ENCODE measurements at places on chromosomes 3 and 15.
A peak's percentile ranks its signal among the peaks of the same experiment; 100 is the strongest.

- no peak for DNase-seq
Measured at GRCh38 chr3:48407542-48408099, 22.3 kb downstream of the PLXNB1 start.

- no peak for DNase-seq
Measured at GRCh38 chr3:50353245-50354004, 2.8 kb downstream of the CYB561D2 start.

- no peak for DNase-seq
Measured at GRCh38 chr3:46284981-46285683, 42.9 kb downstream of the CCR3 start.

DNA sequence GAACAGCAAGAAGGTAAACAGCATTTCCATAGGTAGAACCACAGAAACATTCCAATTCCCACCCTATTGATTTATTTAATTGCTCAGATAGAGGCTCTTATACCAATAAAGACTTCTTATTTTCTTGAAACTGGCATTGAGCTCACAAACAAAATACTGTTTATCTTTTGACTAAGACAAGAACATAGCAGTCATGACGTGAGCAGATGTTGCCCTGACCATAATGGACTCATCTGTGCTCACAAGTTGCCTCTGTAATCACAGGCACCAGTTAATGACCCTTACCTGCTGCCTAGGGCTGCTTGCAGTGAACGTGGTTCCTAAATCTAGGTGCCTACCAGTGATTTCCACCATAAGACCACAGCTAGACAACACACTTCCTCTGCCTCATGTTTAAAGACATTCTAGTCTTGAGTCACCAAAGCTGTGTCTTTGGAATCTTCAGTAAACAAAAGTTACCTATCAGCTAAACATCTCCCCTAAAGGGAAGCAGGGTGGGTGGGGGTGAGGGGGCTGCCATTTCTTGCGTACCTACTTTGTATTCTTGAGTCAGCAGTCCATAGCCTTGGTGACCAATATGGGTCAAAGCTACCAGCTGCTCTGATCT lies 2.1 kb downstream of the FYCO1 start:
- no peak for DNase-seq

DNA sequence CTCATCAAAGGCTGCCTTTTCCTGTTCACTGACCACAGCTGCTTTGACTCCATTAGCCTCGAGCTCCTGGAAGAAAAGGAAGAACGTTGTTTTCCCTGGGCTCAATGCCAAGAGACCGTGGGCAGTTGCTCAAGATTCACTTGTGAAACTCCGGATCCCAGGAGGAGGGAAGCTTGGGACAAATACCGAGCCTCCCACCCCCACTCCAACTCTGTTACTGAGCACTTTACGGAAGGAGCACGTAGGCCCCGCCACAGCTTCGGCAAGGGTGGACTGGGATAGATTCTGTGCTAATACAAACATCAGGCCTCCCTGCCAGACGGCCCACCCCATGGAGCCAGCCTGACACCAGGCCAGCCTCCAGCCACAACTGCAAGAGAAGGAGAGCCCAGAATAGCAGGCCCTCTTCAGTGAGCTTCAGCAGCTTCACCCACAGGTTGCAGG lies 10.8 kb upstream of the FANCD2 start:
- no peak for DNase-seq

DNA sequence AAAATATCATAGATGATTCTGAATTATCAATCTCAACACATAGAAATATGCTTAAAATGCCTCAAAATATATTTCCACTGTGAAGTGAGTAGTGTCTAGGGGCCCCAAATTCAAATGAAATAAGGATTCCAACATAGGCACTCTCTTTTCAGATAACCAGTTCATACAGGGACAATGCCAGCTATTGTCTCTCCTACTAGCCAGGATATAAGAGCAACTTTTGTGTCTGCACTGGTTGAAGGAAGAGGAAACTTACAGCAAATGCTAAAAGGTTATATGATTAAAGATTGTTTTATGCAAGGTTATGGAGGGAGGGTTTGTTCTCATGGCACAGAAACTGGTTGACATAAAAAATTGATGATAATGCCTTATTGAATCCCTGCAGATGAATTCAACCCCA lies 579.4 kb upstream of the ALCAM start:
- no peak for DNase-seq

DNA sequence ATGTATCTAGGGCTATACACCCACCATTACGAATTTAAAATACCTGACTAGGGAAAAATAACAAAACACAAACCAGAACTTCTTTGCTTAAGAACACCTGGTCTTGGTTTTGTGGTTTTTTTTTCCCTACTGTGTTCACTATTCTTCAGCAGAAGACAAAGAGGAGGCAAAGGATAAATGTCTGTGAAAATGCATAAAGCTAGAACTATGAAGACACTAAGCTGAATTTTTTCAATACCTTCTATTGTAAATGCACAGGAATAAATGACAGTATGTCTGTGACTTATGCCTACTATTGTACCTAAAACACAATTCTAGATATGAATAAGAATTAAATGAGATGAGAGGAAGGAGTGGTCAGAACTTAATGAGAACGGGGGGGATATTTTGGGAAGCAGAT lies 86.9 kb downstream of the TBL1XR1 start:
- no peak for DNase-seq

GRCh38 chr3:161284989-161285388 lies 63.9 kb downstream of the NMD3 start:
- no peak for DNase-seq

DNA sequence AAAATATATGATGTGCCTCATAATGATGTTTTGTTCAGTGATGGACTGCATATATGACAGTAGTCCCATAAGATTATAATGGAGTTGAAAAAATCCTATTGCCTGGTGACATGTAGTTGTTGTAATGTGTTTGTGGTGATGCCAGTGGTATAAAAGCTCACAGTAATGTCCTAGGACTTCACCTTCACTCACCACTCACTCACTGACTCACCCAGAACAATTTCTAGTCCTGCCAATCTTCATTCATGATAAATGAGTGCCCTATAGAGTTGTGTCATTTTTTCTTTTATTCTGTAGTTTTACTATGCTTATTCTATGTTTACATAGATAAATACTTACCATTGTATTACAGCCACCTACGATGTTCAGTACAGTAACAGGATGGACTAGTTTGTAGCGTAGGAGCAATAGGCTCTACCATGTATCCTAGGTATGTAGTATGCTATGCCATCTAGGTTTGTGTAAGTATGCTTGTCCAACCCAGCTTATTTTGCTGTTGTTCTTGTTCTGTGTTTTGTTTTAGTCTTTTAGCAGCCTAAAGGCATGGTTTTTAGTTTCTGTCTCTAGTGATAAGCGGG lies 88.5 kb upstream of the LRRFIP2 start:
- DNase-seq, result no peak

- no peak for DNase-seq
Measured at GRCh38 chr3:132033471-132033870, 1.3 kb downstream of the CPNE4 start.

- DNase-seq, result no peak
Measured at GRCh38 chr3:106121491-106122289, 252.9 kb upstream of the CBLB start.

- DNase-seq, result no peak
Measured at GRCh38 chr3:171936191-171936841, 93.2 kb downstream of the TMEM212 start.

DNA sequence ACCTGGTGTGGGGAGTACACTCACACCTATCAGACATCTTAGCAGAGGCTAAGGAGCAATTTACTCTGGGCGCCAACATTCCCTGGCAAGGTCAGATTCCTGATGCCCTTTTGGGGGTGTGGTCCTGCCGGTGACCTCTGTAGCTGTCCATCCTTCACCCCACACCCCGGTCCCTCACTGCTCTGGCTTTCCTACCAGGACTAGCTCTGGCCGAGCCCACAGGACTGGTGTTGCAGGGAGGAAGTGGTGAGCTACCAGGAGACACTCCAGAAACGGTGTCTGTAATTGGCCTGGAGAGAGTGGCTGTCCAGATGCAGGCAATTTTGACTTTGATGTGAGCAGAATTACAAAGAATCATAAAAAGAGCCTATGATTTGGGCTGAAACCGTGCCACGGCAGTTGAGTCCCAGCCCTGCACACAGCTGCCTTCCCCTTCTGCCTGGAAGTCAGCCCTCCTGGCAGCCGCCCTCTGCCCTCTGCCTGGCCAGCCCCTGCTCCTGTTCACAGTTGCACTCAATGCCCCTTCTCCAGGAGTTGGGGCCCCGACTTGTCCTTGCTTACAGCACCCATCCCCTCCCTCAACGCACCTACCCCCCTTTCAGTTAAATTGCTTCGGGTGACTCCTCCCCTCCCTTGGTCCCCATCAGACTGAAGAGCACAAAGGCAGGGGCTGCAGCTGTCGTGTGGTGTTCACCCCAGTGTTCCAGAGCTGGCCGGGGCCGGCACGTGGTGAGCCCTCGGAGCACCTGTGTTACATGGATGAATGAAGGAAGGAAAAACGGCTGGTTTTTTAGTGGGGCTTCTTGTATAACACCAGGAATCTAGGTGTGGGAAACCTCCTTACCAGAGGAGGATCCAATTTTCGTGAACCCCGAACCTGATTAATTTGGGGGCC lies 80.2 kb upstream of the TPM1 start:
- no peak for DNase-seq

- DNase-seq, result no peak
Measured at GRCh38 chr3:103308921-103309320, 874.1 kb downstream of the ZPLD1 start.

DNA sequence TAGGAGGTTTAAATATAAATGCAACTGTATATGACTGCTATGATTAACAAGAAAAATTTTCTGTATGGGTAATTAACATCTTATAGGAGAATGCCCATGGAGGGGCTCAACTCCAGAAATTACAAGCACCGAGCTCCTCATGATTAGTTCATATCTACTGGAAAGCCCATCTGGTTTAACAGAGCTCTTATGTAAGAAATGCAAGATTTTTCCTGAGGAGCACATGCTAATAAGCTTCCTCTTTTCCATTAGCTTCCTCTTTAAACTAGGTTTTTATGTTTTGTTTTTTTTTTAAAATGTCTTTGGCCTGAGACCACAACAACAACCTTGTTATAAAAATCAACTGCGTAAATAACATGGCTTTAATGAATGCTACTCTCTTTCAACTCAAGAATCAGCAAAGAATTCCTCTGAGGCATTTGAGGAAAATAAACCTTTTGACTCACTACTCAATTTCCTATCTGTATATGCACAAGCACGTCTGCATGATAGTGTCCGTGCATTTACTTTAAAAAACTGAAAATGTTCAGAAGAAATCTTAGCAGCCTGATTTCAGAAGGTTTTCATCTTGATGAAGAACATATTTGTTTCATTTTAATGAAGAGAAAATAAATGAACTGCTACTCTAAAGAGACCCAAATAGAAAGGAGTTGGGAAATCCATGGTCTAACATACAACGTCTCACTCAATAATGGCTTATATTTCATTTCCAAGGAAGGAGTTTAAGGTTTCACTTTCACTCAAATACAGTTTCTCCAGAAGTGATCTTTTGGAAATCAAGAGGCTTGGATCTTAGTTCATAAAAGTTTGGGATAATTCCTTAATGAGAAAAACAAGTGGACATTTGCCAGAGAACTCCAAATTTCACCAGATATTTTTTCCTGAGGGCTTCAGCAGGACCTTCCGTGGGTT lies 180.8 kb downstream of the KCNAB1 start:
- DNase-seq, result no peak

GRCh38 chr3:188979669-188980310 lies 192.0 kb upstream of the TPRG1 start:
- DNase-seq, result no peak

- DNase-seq, result peak; percentile 50
Measured at GRCh38 chr15:44545913-44546802, 9.2 kb downstream of the EIF3J start.

DNA sequence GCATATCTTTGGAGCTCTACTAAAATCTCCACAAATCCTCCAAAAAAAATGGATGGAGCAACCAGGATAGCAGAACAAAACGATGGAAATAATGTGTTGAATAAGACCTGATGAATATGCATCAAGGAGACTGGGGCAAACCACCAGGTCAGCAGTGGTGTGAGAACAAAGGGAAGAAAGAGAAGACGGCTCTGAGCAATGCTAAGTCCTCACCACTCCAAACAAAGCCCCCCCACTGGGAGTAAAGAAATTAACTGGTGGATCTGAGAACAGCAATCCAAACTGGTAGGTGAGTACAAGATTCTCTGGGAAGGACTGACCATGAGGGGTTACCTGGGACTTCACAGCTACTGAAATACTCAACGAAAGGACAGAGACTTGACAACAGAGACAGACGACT lies 977.3 kb downstream of the TBL1XR1 start:
- DNase-seq, result no peak
